Putamen (tissue), 1 donor: ENCODE measurements at places on chromosomes 12 and 14.

GRCh38 chr12:92229381-92229780 is 83.7 kb upstream of the BTG1 start:
- no peak for DNase-seq

DNA sequence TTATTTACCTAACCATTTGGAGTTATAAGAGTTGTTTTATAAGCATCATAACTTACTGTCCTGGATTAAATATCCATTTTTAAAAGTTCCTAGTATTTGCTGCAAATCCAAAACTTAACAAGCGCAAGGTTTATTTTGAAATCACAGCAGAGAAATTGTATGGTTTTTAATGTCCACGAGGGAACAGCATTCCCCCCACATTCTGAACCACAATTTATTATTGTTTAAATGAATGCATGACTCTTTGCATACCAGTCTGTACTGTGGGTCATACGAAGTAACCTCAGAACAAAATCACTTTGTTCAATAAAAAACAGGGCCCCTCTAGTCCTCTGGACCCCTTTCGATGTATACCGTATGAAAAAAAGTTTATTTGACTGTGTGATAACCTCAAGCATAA is 75.9 kb downstream of the DACT1 start:
- no peak for DNase-seq

DNA sequence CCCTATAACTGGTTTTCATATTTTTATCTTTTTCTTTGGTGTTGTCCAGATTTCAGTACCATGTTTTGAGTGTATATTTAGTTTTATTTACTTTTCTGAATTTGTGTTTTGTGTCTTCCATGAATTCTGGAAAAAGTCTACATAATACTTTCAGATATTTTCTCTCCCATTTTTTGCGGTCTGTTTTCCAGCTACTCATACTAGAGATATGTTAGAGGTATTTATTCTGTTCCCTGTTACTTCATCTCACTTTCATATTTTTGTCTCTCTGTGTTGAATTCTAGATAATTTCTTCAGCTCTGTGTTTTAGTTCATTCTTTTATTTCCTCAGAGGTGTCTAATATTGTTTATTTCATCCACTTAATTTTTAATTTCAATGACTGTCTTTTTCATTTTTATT is 74.2 kb downstream of the IFT81 start:
- DNase-seq: no peak

DNA sequence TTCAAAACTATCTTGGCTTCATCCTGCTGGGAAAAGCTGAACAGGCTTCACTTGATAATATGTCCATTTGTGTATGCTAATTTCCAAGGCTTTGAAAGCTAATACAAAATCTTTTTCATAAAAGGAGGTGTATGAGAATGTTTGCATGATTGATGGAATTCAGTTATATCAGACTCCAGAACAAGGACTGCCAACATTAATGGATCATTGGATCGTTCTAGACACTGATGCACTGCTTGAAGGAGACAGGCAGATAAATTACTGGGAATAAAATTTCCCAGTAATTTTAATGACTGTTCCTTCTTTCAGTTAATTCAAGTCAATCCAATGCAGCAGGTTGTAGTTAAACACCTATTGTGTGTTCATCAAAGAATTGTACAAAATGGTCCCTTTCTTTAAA is 466 bp downstream of the GPRC5D start:
- no peak for DNase-seq

DNA sequence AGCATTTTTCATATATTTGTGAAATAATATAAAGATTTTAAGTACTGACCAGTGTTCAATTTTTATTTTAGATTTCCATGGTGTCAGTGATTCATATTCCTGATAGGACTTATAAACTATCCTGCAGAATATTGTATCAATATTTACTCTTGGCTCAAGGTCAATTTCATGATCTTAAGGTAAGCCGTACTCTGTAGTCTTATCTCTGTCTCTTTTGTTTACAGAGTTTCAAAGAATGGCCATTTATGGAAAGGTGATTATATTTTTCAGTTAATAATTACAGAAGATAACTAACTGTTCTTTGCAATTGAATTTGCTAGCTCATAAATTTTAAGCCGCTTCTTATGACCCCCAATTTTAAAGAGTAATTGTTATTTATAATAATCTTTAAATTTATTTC is 27.9 kb downstream of the CGRRF1 start:
- DNase-seq: no peak

DNA sequence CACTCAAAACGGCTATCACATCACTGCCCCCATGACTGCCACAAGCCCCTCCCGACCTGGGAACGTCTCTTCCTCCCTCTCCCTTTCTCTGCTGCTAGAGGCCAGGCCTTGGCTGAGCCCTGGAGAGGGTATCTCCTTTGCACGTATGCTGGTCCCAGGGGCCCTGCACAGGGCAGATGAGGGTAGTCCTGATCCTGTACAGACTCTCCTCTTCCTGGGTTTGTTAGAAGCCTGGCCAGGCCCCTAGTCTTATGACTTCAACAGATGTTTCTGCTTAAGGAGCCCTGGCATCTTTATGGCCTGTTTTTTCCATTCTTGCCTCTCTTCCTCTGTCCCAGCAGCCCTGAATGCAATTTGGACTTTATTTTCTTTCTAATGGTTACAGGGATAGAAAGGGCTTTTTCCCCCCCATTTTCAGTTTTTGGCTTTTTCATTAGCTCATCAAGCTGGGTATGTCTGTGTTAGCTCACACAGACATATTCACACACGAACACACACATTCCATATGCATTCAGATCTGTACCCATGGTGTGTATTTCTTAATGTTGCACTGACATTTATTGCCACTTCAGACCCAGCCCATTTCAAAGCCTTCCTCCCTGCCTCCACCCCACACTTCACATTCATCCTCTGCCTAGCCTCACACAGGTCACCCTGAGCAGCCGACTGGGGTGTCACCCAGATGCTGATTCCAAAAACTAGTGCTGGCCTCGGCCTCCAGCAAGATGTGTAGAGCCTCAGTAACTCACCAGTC is 203.2 kb downstream of the ZFP36L1 start:
- DNase-seq: no peak

GRCh38 chr14:67265131-67265530 is 23.9 kb downstream of the PALS1 start:
- no peak for DNase-seq

- DNase-seq: no peak
Observed at GRCh38 chr12:115810122-115810901, 467.2 kb downstream of the MED13L start.

DNA sequence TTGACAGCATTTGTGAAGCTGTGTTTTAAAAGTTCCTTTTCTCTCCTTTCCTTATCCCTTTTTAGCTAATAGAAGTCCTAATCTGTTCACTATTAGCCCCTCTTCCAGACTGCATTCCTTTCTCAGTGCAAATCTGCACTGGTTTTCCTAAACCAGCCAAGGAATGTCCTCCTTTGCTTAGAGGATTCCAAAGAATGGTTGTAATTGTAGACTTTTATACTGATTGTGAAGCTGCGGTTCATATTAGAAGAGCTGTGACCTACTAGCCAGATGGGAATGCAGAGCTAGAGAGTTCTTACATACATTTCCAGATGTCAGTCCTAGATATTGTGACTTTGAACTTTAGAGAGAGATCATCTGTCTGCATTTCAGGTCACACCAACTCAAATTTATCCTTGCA is 79.8 kb downstream of the MYRFL start:
- DNase-seq: no peak

GRCh38 chr12:23472329-23472971 is 477.0 kb downstream of the SOX5 start:
- no peak for DNase-seq

DNA sequence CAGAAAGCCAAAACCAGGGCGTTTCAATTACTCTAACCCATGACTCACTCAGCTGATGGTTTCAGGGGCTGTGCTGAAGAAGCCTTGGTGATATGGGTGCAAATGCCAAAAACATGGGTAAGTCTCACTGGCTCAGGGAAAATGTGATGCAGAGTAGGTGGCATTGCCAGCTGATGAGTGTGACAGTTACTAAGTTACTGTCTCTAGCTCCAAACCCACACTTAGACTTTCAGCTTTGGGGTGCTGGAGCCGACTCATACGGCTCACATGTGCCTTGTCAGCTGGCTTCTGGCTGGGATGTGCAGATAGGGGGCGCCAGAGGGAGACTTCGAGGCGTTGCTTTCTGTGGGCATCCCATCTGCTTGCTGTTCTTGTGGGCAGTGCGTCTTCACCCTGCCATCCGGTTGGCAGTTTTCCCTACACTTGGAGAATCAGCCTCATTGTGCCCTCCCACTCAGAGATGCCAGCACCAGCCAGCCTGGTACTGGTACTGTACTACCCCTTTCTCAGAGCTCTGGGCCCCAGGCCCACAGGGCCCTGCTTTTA is 11.1 kb upstream of the KRT7 start:
- peak; percentile 78 for DNase-seq

- peak; percentile 9 for DNase-seq
Observed at GRCh38 chr14:95979339-95980042, 59.7 kb upstream of the C14orf132 start.

DNA sequence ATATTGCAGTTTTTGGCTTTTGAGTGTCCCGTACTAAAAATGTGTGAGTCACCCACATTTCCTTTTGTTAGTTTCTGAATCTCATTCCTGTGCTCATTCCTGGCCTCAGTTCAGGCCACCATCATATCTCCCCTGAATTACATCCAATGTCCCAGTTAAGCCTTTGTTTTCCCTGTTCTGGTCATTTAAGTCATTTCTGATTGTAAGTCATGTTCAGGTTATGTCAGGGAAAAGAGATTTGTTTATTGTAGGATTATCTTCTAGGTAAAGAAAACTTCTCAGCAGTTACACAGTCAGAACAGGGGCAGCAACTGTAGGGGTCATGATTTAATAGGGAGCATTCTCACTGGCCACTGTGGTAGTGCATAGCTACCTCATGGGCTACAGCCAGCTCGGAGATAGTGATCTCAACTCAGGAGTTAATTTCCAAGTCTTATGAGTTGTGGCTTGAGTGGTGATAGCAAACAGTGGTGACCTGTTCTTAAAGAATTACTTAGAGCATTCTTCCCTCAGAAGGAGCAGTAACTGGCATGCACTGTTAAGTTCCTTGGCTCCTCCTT is 6.7 kb downstream of the DDX47 start:
- DNase-seq: no peak

DNA sequence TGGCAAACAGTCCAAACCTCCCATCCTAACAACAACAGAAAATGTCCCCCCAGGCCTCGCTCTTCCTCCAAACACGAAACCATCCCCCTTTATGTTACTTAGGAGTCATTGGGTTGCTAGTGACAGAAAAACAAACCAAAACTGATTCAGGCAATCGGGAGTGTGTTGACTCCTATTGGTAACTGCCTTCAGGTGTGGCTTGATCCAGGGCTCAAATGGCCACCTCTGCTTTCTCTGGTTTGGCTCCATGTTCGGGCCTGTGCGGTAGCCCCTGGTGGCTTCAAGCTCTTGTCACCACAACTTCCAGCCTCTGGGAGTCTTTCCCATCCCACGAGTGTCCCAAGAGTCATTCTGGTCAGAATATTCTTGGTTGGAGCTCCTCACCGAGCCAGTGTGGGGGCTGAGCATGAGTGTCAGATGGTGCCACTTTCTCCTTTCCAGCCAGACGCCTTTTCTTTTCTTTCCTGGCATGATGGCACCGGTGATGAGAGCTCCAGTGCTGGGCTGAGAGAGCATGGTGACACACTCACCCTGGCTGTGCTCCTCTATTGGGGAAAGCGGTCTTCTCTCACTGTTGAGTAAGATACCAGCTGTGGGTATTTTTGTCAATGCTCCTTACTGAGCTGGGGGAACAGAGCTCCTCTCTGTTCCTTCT is 38.6 kb downstream of the NOC4L start:
- DNase-seq: no peak

DNA sequence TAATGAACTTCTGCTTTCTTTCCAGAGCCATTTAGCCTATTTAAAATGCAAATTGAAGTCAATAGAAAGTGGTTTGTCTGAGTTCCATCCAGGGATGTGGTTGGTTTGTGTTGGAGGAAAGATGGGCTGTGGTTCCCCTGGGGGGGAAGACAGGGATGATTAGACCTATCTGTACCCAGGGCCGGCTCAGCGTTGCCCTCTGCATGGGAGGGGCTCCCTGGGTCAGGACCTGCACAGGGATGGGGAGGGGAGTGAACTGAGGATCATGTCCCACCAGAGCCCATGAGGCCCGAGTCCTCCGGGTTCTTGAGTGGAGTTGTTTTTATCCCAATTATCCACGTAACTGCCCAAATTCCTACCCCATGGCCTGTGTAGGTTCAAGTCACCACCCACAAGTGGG is 76.9 kb upstream of the SFSWAP start:
- DNase-seq: no peak

DNA sequence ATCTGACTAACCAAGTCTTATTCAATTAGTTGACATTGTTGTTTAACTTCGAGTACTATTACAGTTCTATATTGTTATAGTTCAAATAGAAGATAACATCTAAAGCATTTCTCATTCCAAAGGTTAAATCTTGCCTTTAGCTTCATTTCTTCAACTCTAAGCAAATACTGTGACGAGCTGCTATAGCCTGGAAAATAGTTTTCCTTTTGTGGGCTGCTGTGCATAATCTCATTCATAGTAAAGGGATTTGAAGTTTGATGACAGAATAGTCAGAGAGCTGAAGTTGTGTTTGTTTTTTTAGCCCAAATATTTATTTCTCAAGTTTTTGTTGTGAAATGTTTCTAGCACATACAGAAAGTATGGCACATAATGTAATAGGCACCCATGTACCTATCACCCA is 13.4 kb downstream of the PSEN1 start:
- no peak for DNase-seq

- no peak for DNase-seq
Observed at GRCh38 chr12:46524778-46525177, 152.2 kb upstream of the SLC38A2 start.

- no peak for DNase-seq
Observed at GRCh38 chr12:105960319-105961083, 178.3 kb downstream of the NUAK1 start.

- DNase-seq: no peak
Observed at GRCh38 chr14:86237733-86238132, 707.8 kb downstream of the FLRT2 start.

DNA sequence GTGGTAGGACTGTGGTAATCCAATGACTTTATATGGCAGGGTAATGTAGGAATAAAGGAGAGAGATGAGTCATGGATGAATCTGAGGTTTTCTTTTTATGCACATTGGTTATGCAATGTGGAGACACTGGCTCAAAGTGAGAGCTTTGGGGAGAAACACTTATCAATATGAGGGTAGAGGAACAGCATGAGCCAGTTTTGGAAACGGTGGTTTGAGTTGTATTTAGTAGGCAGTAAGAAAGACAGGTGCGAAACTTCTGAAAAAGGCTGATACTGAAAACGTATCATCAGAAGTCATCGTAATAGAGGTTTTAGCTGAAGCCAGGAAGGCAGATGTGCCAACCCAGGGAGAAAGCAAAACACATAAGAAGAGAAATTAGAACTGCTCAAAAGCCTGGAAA is 854.8 kb upstream of the SEL1L start:
- DNase-seq: no peak
